ENCODE measurements at places on chromosomes 13 and 19.

GRCh38 chr19:41774515-41774980 is 19.2 kb downstream of the CEACAM6 start:
- no peak for DNase-seq

DNA sequence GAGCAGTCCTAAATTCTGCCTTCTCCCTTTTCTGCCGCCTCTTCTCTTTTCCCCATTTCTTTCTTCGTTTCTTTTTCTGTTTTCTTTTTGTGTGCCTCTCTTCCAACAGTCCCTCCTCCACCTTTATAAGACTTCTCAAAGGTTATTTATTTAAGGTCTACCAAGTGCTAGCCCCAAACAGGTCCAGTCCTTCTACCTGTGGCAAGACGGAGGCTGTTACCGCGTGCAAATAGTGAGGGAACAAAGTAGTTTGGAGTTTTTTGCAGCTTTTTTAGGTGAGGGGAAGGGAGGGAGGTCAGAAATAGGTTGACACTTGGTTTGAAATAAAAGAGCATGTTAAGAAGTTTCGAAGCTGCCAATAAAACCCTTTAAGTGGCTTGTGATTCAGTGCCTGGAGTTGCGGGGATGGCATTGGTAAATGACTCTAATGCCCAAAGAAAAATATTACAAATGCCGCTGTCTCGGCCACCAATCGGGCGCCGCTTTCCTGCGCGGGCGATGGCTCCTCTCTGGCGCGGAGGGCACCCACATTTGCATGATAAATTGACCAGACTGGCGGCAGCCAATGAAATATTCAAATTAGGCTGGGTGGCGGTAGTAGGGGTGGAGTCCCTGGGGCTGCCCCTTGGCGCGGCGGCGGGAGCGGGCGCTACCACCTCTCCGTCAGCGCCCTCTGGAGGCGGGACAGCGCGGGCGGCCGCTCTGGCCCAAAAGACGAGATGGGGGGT is 7.5 kb upstream of the TSHZ3 start:
- DNase-seq = peak; percentile 60

DNA sequence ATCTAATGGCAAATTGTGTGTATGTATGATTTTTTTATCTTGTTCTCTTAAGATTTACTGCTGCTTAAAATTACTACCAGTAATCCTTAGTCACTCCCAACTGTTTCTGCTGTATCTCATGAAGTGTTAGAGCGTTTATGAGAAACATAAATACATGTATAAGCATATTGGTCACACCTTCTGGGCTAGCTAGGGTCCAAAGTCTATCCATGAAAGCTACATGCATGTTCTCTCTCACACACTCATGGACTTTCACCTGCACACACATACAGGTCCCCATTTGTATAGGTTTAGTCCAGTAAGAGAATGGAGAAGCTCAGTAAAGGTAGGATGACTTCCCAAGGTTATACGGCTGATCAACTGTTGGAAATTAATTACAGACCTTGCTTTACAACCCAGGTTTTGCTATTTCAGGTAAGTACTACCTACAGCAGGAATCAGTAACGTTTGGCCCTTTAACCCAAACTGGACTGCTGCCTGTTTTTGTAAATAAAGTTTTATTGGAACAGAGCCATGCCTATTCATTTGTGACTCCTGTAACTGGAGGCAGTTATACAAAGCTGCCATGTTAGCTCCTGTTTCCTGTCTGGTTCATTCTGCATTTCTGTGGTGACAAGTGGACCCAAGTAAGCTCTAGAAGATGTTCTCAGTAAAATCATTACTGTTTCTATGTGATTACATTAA is 15.3 kb downstream of the METTL21C start:
- DNase-seq = no peak

GRCh38 chr19:50003254-50003788 is 21.9 kb downstream of the VRK3 start:
- DNase-seq = no peak

- DNase-seq = no peak
Measured at GRCh38 chr13:51066091-51066831, 44.8 kb downstream of the C13orf42 start.

- no peak for DNase-seq
Measured at GRCh38 chr13:76958841-76959432, 10.6 kb downstream of the ACOD1 start.

DNA sequence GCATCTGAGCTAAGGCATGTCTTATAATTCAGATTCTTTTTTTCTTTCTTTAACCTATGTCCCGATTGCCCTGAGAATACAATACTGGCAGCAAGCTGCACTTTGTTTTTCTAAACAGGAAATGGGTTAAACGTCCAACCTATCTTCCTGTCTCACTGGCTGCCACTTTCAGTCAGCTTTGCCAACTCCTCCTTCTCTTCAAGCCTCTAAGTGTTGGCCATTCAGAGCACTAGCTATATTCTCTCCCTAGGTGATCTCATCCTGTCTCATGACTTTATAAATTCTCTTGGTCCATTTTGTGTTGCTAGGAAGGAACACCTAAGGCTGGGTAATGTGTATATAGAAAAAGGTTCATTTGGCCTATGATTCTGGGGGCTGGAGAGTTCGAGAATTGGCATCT is 109.5 kb upstream of the TSC22D1 start:
- no peak for DNase-seq

- DNase-seq = no peak
Measured at GRCh38 chr13:33583398-33583797, 234.6 kb upstream of the RFC3 start.

- no peak for DNase-seq
Measured at GRCh38 chr13:104872153-104872552, 1663.3 kb downstream of the EFNB2 start.

DNA sequence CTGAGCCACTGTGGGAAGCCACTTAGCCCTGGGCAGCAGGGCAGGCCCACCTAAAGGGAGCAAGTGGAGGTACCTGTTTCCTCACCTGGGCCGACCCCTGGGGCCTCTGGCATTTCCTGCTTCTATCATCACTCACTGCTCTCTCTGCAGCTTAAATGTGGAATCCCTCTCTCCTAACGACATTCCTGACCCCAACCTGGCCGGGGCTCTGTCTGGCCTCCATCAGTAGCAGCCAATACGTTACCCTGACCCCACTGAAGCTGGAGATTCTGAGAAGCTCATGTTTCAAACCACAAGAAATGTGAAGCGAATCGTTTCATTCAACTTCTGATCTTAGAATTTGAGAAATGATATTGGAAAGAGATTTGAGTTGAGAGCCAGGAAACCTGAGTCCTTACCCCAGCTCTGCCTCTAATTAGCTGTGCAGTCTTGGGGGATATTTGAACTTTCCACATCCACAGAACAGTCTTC is 39.9 kb downstream of the DOCK9 start:
- peak; percentile 23 for DNase-seq

- no peak for DNase-seq
Measured at GRCh38 chr13:29754473-29754806, 96.0 kb downstream of the UBL3 start.

GRCh38 chr13:113794086-113794485 is 35.1 kb downstream of the TMEM255B start:
- DNase-seq = no peak

DNA sequence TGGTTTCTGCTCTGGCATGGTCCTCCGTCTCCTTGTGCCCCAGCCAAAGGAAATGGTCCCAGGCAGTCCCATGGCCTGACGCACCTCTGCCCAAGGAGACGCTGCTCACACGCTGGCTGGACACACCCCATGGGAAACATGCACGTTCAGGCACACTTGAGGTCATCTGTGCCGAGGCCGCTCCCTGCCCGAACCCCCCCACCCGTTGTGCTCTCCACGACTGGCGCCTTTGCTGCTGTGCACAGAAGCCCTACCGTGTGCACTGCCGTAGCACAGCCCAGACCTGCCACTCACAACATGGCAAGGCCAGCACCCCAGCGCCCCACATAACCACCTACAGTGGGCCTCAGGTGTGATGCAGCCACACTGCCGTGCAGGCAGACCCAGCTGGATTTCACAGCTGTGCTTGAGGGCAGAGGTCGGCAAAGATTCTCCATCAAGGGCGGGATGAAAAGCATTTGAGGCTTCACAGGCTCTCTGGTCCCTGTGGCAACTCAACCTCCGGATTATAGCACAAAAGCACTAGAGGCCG is 65.7 kb downstream of the SPACA7 start:
- no peak for DNase-seq

GRCh38 chr13:79457390-79457789 is 23.6 kb upstream of the NDFIP2 start:
- DNase-seq = no peak

DNA sequence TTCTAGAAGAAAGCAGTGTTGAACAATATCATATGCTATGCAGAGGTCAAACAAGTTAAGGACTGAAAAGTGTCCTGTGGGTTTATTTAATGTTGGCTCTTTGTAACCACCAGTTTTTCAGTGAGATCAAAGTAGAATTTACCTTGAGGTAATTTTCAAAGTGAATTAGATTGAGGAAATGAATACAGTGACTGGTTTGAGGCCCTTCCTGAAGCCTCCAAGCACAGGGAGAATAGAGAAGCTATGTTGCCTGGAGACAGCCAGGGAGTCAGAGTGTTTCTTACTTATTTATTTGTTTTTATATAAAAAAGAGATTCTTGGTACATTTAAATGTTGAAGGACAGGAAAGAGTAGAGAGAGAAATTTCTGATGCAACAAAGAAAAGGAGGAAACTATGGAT is 954.3 kb upstream of the SPRY2 start:
- DNase-seq = no peak

DNA sequence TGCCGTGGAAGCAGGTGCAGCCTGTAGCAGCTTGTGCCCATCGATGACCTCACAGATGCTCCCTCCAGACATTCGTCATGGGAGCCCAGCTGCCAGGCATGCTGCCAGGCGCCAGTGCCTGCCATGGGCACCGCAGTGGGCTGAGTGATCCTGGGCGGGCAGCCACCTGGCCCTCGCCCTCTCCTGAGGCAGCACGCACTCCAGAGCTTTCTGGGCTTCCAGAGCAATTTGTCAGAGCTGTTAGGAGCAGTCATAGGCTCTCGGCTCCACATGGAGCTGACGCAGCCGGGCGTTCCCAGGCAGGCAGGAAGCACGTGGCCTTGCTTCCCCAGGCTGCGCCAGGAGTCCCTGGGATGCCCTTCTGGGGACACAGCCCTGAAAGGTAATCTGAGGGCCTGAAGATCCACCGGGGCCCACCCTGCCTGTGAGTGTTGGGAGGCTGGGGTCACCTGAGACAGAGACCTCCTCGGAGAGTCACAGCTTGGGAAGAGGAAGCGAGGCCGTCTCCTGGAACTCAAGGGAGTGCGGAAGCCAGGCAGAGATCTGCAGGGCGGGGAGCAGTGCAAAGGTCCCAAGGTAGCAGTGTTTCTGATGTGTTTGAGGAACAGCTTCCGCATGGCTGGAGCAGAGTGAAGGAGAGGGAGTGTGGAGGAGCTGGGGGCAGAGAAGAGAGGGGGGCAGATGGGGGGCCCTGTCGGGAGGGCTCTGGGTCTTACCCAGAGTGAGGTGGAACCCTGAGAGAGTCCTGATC is 50.6 kb downstream of the DPF1 start:
- no peak for DNase-seq

GRCh38 chr19:52237771-52238400 is 31.5 kb upstream of the ZNF766 start:
- DNase-seq = peak; percentile 59

GRCh38 chr19:10694706-10695307 is 6.4 kb upstream of the QTRT1 start:
- DNase-seq = no peak

GRCh38 chr19:42287017-42287826 is 14.7 kb upstream of the PRR19 start:
- DNase-seq = no peak

DNA sequence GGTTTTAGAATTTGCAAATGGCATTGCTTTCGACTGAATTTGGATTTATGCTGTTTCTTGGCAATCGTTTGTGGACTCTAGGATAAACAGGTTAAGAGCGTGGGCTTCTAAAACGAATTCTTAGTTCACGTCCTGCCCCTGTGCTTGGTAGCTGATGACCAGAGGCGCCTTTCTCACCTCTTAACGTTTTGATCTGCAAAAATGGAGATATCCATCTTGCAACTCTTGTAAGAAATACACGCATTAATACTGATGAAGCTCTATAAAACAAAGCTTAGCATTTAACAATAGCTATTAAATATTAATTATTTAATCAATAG is 580 bp upstream of the KATNAL1 start:
- no peak for DNase-seq

GRCh38 chr13:73697166-73697565 is 437.0 kb downstream of the KLF12 start:
- DNase-seq = no peak

GRCh38 chr19:32339988-32340874 is 5.2 kb upstream of the ZNF507 start:
- peak; percentile 64 for DNase-seq

- no peak for DNase-seq
Measured at GRCh38 chr19:55660991-55661390, 6.2 kb downstream of the U2AF2 start.

- DNase-seq = no peak
Measured at GRCh38 chr19:15220833-15221232, 11.4 kb downstream of the EPHX3 start.

- DNase-seq = no peak
Measured at GRCh38 chr13:73519396-73520116, 460.8 kb downstream of the KLF5 start.

Data from nephron progenitor cell (in vitro differentiated cells).